ENCODE measurements at places on chromosomes 7 and 10.

DNA sequence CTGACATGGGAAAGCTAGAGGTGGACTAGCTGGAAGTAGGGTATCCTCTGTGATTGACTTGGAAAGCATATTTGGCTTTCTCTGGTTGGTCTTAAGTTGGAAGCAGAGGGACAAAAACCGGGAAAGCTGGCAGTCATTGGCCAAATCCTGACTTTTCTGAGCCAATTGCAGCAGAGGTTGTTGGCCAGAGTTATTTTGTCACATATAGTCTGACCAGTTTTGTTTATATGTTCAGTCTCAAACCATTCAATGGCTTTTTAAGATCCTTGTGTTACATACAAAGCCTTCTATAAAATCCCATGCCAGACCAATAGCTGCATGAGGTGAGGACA is 6.3 kb downstream of the CFAP69 start:
- no peak for DNase-seq

GRCh38 chr10:91424016-91424415 is 13.9 kb downstream of the HECTD2 start:
- DNase-seq: no peak

- no peak for DNase-seq
These were observed 59.4 kb upstream of the CDK1 start for GRCh38 chr10:60718886-60719285.

GRCh38 chr7:29400437-29400836 is 163.2 kb upstream of the PRR15 start:
- no peak for DNase-seq

GRCh38 chr7:152865461-152865860 is 105.9 kb downstream of the ACTR3B start:
- no peak for DNase-seq

DNA sequence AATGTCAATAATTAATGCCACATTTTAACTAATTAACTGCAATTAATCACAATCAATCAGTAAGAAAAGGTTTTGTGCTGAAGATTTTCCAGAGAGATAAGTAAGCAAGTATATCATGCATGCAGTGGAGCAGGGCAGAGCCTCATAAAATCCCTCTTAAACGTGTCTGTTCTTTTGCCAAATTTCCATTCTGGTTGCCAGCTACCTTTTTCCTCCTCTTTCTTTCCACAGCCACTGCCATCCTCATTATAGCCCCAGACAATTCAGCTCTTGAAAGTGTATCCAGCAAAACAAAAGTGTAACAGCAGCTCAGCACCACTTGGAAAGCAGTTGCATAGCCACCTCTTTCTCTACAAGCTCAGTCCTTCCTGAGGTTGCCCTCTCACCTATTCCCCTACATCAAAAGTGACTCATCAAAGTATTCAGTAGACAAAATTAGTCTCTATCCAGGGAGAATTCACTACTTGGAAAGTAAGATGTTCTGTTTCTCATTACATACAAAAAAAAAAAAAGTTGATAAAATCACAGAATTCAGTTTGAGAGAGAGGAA is 26.9 kb upstream of the EPHB6 start:
- DNase-seq: no peak

DNA sequence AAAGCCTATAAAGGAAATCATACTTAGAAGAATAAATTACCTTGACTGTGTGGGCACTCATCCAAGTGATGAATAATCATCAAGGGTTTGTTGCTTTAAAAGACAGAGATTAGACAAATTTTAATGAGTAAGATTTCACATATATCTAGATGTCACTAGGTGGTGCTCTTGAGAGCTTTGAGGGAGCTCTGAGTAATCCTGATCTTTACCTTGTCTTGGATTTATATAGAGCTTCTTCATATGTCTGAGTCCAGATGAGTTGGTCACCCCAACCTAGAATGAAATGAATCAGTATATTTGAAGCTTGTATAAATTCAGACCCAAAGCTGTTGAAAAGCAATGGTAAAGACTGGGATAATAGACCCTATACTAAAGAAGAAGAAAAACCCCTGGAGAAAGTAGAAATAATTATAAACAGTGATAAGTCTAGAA is 3.7 kb downstream of the AGR2 start:
- no peak for DNase-seq

- DNase-seq: no peak
These were observed 16.7 kb upstream of the FRA10AC1 start for GRCh38 chr10:93718937-93719725.

DNA sequence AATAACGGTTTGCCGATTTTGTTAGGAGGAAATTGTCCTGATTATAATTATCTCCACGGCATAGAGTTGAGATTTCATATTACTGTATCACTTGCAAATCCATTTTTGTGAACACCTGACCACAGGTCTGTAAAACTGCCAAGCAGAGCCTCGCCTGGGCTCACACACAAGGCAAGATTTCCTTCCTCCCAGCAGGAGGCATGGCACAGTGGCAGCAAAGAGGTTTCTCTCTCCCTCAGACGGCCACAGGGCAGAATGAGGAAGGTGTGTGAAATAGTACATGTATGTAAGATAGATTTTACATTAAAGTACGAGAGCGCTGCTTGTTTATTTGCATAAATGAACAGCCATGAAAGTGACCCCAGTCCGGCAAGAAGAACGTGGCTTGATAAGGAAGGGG is 130.1 kb downstream of the CELF2 start:
- DNase-seq: no peak

DNA sequence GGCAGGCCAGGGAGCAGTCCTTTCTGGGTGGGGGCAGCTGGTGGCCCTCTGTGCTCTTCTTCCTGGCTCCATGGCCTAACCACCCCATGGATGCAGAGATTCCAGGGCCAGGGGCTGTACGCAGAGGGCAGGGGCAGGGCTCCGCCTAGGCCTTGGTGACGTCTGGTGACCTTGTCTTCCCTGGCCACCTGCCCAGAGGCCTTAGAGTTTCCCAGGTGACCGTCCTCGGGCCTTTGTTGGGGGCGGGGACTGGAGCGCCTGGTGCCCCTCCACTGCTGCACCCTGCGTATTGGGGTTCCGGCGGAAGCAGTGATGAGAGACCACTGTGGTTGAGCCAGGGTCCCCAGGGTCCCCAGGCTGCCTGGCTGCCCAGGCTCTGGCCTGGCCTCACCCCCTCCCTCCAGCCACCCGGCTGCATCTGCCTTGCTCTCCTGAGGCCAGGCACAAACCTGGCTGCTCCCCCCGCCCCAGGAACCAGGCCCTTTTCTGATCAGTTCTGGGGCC is 10.3 kb downstream of the PWWP2B start:
- no peak for DNase-seq

DNA sequence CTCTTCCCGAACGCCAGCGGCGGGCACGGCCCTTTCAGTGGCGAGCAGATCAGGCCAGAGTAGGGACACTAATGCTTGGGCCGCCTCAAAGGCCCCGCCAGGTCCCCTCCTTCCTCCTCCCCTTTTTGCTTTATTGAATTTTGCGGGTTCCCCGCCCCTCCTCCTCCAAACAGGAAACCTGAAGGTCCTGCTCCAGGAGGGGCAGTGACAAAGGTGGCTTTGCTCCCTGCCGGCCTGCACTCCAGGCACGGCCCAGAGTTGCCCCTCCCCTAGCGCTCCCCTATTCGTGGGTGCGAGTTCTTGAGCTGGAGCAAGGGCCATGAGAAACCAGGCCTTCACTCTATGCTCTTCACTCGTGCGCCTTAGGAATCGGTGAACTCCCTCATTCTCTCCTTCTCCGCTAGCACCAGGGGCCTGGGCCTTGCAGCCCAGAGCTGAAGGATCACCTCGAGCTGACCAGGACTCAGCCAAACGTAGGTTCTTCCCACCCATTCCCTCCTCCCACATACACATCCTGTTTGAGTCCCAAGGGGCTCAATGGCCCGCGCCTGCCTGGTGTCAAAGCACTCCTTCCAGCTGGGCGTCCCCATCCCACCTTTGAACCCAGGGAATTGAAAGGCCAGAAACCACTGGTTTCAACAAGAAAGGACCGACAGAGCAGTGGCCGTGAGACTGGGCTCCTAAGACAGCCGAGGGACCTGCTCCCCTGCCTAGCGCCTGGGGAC is 619 bp upstream of the HOXA6 start:
- DNase-seq: no peak

GRCh38 chr10:128050936-128051335 is 75.3 kb downstream of the MKI67 start:
- no peak for DNase-seq

DNA sequence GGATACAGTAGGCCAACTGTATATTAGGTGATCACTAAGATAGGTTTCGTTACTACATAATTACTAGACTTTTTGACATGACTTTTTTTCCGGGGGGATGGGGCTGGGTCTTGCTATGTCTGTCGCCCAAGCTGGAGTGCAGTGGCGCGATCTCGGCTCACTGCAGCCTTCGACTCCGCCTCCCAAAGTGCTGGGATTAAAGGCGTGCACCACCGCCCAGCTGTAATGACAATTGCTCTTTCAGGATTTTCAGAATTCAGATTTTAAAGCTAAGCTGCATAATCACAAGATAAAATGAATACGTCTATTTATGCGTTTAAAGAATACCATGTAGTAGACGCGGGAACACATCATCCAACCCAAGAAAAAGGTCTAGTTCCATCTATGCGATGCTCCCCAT is 982 bp downstream of the IDI1 start:
- no peak for DNase-seq

DNA sequence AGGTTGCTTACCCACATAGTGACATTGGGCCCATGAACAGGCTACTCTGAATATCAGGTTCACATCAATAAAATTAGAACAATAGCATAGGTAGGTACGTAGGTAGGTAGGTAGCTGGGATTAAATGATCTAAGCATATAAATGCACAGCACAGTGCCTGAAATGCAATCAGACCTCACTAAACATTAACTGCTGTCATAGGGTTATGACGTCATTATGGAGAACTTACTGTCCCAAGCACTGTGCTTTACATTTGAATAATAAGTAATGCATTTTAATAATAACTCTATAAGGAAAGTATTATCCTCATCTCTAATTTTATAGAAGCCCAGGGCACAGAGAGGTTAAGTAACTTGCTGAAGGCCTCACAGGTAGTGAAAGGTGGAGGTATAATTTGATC is 112.5 kb downstream of the RPS24 start:
- DNase-seq: no peak

Data from GM12892 (cell line).